Thoracic aorta (tissue), 2 donors: ENCODE measurements at places on chromosomes 6 and 20.

DNA sequence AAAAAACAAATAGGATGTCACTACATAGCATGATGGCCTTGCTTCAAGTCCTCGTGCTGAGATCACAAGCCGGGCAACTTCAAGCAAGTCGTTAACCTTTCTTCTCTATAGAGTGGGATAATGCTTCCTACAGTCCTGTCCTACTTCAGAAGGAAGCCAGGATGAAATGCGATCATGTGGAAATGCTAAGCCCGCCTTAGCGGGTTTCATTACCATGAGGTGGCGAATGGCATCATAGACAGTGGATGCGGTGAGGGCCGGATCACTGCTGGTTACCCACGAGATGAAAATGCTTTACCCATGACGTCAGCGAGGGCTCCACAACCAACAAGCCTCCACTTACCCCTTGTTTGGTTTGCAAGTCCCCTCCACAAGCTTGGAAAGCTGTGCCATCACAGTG is 206.4 kb downstream of the TBXT start:
- DNase-seq, result no peak

DNA sequence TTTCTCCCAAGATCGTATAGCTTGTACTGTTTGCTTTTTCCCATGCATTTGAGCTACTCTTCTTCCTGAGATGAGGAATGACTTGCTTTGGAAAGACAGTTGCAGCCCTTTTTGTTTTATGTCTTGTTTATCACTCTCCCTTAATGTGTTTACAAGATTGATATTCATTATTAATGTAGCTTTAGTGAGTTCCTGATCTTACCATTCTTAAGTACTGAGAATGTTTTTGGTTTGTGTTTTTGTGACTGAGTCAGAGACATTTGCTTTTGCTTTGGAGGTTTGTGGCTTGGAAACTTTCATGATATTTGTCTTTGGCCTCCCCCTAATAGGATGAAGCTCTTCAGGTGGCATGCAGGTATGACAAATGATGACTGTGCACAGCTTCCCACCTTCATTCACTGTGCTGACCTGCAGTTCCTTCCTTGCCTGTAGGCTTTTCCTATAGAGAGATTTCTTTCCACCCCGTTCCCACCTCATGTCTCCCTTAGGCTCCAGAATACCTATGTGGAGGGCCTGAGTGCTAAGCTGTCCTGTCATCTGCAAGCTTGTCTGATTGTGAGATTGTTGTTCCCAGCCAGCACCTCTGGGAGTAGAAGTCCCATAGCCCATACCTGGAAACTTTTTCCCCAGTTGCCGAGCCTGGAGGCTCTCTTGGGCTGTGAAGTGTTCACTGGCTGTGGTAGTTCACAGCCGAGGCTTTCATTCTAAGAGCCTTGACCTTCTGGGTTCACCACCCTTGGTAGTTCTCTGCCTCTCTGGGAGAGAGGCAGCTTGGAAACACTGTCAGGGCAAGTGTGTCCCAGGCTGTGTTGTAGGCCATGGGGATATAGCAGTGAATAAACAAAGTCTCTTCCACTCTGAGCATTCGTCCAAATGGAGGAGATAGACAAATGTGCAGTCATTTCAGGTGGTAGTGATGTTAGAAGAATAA is 27.1 kb downstream of the CDS2 start:
- no peak for DNase-seq

DNA sequence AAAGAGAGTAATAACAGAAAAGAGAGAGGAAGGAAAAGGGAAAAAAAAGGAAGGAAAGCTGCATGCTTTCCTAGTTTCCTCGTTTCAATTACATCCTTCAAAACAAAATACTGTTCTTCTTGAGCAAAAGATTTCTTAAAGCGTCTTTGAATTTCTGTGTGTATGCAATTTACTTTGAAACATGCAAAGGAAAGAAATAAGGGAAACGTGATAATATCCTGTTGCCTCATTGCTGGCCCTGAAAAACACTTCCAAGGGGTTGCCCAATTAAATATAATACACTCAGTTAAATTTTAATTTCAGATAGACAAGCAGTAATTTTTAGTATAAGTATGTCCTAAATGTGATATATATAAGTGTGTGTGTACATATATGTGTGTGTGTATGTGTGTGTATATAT is 51.2 kb upstream of the TPD52L1 start:
- no peak for DNase-seq

DNA sequence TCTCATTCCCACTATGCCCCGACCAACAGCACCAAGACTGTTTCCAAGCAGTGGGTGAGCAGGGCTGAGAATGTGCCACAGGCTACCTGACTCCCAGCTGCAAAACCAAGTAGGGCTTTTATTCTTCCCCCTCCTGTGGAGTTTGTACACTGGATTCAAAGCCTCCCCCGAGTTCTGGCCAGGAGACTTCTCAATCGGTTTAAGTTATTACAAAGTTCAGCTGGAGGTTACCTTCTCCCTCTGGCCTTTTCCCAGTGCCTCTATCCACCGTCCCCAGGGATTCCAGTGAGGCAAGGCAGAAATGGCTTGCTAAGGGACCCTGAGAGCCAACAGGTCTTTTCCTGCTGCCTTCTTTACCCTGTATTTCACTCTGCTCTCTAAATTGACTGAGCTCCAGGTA is 217.0 kb downstream of the ADGRG6 start:
- no peak for DNase-seq

GRCh38 chr6:34202329-34203201 is 34.1 kb upstream of the HMGA1 start:
- DNase-seq, result no peak

- DNase-seq, result no peak
These were observed 27.8 kb upstream of the TCFL5 start for GRCh38 chr20:62889411-62889810.

DNA sequence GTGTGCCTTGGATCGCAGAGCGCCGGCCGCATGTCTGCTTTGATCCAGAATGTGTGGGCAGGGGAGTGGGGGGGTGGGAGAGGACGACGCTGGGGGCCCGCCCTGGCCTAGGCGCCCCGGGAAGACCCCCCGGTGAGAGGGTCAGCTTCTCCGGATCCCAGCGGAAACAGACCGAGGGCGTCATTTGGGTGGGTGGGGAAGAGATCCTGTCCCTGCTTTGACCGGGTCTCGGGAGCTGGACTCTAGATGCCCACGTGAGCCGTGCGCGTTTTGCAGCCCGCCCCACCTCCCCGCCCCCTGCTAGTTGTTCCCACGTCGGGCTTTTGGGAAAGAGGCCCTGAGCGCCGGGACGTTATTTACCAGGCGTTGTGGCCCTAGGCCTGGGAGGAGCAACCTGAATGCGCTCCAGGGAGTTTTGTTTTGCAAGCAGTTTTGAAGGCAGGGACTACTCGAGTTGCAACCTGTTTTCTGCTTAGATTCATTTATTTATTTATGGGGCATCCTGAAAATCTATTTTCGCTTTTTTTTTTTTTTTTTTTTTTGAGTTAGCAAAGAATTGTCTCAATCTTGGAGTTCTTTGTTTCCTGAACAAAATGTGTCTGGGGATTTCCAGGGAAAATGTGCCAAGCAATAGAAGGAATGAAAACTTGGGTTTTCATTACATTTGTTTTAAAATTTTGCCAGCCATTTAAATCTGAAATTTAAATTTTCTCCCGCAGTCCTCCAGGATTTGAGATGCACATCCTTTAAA is 1.6 kb downstream of the DSP start:
- DNase-seq, result no peak

DNA sequence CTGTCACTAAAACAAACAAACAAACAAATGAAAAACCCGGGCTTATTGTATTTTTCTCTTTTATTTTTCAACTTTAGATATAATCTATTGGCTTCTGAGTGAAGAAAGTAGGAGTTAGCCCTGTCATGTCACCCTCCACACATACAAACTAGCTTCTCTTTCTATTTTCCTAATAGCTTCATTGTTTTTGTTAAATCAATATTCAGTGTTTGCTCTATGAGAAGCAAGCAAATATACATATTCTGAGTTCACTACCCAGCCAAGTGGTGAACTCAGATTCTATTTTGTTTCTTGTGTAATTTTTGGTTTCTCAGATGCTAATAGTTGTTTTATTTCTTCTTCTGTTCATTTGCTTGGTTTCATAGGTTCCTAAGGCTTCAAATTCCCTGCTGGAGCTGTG is 66.4 kb downstream of the SNRNP48 start:
- DNase-seq, result no peak

DNA sequence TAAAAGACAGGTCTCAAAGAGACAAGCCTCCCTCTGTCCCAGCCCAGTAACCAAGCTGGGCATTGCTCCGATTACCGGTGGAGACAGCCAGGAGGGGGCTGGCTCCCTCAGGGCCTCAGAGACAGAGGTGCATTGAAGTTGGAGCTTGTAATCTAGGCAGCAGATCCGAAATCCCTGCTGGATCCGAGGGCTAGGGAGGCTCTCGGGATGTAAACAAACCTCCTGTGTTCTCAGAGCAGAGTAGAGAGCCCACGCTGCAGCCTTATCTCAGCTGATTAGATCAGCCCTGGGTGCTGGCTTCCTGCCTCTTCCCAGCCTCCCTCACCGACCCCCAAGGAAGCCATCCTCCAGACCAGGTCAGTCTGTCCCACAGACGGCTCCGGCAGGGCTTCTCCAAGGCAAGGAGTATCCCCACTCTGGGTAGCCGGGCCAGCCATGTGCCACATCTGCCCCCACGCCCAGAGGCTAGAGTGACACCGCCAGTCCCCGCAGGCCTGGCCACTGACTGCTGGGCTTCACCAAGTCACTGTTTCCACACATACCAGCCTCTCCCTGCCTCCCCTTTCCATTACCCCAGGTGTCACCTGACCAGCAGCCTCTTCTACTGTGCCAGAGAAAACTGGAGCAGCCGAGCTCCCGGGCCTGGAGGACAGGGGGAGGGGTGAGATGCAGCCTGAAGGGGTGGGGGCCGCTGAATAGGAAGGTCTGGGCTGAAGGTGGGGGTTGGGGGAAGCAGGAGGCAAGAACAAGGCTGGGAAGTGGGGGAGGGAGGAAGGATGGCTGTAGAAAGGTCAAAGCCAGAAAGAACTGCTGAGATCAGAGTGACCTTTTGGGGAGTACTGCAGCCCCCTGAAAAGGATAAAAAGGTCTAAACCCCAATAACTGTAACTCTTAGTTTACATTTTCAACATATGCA is 6.0 kb downstream of the SDC4 start:
- DNase-seq, result no peak

DNA sequence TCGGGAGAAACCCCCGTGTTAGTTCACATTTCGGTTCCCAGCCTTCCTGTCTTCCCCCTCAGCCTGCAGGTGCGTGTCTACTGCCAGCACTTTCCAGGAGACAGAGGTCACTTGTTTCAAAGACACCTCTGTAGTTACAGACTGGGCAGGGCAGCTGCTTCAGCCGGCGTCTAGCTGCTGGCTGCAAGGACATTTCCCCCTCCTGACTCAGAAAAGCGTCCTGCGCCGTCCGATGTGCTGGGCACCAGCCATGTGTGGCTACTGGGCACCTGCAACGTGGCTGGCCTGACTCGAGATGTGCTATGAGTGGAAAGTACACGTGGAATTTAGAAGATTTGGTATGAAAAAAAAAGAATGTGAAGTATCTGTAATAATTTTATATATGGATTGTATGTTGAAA is 37.6 kb downstream of the RRBP1 start:
- no peak for DNase-seq

- DNase-seq, result no peak
These were observed 93.0 kb upstream of the MAFB start for GRCh38 chr20:40782043-40782368.

GRCh38 chr6:27312950-27313271 is 838 bp upstream of the POM121L2 start:
- DNase-seq, result no peak

DNA sequence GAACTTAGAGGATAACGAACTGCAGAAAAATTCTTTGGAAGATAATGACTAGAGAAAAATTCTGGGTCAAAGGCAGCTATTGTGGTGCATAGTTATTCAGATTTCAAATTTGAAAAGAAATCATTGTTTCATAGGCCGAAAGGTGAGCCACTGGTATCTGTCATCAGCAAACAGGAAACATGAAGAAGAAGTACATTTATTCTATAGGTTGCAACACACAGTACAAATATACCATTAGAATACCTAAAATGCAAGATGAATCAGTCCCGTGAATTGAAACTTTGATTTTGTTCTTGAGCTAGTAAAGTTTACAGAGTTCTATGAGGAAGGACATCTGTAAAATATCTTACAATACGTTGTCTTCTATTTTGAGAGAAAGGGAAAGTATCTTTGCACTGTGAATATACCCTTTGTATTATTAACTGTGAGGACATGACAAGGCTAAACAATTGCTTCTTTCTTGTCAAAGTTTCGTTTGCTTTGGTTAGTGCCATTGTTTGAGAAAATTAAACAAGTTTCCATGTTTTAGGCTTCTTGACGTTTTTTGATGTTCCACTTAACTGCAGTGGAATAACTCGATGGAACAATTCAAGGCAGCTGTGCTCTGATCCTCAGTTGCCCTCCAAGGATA is 84.7 kb downstream of the HDGFL1 start:
- no peak for DNase-seq

DNA sequence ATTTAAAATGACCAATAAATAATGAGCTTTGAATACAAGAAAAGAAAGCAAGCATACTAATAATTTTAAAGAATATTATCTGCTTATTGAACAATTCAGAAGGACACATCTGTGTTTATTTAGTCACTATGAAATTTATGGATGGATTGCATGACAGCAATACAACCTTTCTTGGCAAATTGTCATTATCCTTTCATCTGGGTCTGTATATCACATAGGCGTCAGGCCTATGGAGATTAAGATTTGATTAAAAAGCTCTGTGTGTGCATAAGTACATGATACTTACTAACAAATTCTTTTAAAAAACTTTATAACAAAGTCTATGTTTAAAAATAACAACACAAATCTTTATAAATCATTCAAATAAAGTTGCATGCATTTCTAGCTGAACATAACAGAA is 1394.4 kb downstream of the KHDRBS2 start:
- no peak for DNase-seq

DNA sequence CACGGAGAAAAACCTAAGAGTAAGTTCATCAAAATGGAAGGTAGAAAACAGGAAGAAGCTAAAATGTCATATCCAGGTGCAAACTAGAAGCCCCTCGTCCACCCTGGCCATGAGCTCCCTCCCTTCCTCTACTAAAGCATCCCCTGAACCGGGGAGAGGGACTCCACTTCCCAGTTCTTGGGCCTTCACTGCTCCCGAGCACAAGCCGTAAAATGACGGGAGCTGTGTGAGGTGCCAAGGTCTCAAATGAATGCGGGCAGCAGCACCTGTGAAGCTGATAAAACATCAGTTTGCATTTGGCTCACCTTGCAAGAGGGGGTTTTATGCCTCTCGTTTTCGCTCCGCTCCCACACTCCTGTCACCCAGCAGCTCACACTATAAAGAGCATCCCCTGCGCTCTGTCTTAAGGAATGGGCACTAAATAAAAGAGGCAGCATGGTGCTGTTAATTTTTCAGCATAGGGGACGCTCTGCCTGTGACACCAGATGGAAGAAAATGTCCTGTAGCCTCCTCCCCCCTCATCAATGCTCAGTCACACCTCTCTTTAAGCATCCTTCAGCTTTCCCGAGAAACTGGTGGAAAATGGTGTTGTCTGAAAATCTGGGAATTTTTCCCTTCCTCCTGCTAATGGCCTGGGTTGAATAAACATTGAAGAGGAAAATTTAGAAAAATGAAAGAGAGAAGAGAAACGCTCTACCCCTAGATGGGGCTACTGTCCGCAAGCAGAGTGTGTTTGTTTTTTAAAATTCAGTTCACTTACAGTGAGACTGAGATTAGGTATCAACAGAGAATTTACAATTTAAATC is 563.0 kb upstream of the AGPAT4 start:
- no peak for DNase-seq
